CD4-positive, alpha-beta T cell treated with Interleukin-15 for 4 hours (primary cell): ENCODE measurements at places on chromosomes 7 and 10.

DNA sequence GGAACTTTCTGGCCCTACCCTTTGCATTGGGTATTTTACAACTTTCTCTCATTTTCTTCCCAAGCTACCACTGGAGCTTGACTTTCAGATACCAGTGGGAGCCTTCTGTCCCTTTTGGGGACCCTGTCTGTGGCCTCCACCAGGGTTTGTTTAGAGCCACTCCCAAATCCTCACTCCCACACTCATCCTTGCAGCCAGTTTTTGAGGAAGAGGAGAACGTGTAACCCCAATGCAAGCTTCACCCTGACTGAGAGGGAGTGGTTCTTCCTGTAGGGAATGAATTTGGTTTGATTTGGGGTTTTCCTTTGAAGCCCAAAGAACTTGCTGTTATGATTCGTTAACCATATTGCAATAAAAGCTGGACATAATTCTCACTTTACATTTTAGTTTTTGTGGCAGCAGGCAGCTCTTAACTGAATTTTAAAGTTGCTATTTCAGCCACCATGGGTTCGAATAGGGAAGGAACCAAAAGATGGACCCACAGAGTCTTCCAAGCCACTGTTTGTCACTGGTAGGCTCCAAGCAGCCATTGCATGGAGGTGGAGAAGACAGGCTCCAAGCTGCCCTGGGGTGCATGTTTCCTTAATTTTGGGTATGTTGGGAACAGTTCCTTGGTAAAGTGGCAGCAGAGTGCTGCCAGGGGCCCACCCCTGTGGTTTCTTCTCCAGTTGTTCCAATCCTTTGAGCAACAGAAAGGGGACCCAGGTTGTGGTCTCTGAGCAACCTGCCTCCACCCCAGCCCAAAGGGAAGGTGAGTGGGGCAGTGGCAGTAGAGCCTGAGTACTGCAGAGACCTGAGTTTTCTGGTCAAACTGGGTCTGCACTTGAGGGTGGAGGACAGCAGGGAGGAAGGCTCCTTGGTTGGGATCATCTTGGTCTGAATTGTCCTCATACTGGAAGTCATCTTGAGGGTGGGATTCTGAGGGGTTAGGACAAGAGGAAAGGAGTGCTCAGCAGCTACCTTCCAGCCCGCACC is 5.1 kb downstream of the EVX1 start:
- DNase-seq = no peak

DNA sequence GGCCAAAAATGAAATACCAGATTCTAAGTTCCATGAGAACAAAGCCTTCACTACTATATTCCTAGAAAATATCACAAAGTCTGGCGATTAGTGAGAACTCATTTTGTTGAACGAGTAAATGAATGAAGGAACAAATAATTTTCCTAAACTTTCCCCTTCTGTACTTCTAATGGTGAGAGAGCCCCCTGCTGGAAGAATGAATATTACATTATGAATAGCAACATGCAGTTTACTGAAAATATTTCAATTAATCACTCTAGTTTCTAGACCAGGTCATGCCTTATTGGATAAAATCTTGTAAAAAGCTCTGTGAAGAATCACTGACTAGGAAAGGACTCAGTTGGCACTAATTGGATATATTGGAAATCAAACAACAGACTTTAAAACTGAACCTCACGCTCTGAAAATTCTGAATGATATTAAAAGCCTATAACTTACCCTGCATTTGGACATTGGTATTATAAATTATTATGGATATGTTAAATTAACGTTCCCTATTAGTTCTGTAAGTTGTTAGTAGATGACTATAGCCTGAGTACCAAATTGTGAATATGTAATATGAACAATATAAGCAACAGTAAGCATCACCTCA is 32.4 kb upstream of the MTPN start:
- DNase-seq = peak; percentile 61

- no peak for DNase-seq
These were observed 17.2 kb upstream of the TPST1 start for GRCh38 chr7:66187905-66188304.

GRCh38 chr10:113704637-113705343 is 25.1 kb downstream of the CASP7 start:
- DNase-seq = peak; percentile 28

DNA sequence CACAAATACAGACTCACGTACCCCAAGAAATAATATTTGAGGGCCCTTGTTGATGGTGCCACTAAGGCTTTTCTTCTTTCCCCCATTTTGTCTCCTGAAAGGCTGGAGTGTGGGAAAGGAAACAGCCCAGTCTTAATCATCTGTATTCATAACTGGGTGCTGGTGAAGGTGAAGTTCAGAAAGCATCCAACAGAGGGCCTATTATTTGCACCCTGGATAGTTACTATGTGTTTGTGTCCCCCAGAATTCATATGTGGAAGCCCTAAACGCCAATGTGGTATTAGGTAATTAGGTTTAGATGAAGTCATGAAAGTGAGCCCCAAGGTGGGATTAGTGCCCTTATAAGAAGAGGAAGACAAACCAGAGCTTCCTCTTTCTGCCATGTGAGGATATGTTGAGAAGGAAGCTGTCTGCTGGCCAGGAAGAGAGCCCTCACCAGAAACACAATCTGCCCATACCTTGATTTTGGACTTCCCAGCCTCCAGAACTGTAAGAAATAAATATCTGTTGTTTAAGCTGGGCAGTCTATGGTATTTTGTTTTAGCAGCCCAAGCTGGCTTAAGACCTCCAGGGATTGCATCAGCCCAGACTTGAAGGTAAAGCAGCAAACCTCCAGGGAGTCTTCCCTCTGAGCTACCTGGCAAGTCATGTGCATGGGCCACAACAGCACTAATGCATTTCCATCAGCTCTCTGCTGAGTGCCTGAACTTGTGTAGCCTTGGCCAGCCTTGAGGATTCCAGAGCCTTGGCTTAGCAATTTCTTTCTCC is 90.0 kb upstream of the ADRB1 start:
- DNase-seq = no peak

- DNase-seq = no peak
These were observed 659.6 kb downstream of the AUTS2 start for GRCh38 chr7:70257921-70258320.

GRCh38 chr7:28112883-28113540 is 67.6 kb downstream of the JAZF1 start:
- no peak for DNase-seq

DNA sequence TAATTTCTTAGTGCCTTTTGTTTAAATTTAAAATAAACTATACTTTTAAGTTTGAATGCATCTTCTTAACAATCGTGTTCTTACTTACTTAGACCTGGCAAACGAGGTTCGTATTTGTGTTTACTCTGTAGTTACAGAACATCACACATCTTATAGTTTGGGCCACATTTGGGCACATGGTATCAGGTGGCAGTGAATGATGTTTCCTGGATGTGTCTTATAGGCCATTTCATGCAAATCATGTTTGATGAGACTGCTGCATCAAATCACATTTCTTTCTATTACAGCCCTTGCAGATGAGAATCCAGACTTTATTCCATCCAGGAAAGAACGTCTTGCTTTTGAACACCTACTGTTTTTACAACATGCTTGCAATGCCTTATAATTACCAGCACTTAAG is 78.5 kb downstream of the RBM33 start:
- no peak for DNase-seq

- DNase-seq = no peak
These were observed 21.7 kb upstream of the AGFG2 start for GRCh38 chr7:100517305-100517704.

DNA sequence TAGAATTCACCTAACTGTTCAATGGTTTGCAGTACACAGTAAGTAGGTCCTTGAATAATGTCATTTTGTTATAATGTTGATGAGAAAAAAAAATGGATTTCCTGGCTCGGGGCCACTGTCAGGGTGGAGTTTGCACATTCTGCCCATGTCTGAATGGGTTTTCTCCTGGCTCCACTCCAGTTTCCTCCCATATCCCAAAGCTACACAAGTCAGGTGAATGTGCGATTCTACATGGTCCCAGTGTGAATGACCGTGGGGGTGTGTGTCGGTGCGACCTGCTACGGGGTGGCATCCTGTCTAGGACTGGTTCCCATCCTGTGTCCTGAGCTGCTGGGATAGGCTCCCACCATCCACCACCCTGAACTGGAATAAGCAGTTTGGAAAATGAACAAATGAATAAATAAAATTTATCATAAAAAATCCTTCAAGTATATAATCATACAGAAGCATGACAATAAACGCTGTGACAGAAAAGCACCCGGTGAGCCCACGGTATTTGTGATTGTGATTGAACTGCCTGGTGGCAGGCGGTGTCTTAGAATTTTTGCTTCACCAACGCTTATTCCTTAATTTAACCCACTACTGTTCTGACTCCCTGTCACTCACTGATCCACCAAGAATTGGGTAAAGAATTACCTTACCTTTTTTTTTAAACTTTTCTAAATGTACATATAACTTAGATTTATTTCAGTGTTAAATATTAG is 114.1 kb downstream of the ICA1 start:
- no peak for DNase-seq

DNA sequence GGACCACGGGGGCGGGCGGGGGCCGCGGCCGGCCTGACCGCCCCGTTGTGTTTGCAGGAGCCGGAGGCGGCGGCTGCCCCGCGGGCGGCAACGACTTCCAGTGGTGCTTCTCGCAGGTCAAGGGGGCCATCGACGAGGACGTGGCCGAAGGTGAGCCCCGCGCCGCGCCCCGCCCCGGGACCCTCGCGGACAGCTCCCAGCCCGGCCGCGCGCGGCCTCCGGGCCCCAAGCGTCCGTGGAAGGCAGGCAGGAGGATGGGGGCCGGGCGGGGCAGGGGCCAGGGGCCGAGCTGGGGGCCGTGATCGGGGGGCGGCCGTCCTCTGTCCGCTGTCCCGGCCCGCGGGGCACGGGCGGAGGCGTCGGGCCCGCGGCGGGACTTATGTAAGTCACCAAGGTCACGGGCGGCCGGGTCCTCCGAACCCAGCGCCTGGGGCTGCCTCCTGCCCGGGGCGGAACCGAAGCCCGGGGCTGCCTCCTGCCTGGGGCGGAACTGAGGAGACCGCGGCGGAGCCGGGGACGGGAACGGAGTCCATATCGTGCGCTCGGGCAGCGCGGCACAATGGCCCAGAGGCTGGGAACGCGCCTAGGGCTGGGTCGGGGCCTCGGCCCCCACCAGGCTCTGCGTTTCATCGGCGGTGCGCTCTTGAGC is 497 bp downstream of the PPP2R2D start:
- peak; percentile 39 for DNase-seq

GRCh38 chr10:49139846-49140195 is 6.0 kb upstream of the FAM170B start:
- DNase-seq = no peak

DNA sequence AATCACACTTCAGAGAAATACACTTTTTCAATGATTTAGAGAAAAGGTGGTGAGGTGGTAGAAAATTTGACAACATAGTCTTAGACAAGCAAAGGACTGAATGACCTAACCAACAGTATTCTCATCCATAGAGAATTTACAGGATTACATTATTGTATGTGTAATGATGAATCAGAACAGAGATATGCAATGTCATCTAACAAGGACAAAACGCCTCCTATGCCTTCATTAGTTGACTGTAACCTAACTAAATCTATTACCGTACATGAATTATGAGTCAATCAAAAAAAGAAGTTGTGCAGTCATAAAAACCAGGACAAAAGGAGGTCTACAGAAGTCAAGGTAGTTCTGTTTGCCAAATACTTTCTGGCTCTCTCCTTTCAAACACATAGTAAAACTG is 66.5 kb downstream of the RAB11FIP2 start:
- no peak for DNase-seq

DNA sequence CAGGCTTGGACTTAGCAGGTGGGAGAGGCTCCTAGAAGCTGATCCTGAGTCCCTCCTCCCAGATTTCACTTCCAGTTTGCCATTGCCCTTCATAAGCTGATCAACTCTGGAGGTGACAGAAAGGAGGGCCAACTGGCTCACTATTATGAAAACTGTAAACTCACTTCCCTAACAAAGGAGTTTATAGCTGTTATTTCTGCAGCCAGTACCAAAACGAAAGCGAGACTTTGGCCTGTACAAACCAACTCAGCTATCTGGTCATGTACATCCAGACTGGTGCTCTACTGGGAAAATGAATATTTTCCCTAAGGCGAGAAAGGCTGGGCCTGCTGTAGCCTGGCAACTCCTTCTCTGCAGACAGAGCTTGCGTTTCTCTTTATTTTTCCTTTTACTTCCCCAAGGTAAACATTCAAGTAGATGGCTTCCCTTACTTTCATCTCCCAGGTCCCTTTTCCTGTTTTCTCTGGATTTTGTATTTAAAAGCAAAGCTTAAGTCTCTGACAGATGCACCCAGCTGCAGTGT is 54.7 kb downstream of the GALNT17 start:
- no peak for DNase-seq

GRCh38 chr7:157279741-157280215 is 57.0 kb upstream of the DNAJB6 start:
- DNase-seq = no peak

GRCh38 chr10:92787557-92788152 is 60.7 kb upstream of the EXOC6 start:
- no peak for DNase-seq

DNA sequence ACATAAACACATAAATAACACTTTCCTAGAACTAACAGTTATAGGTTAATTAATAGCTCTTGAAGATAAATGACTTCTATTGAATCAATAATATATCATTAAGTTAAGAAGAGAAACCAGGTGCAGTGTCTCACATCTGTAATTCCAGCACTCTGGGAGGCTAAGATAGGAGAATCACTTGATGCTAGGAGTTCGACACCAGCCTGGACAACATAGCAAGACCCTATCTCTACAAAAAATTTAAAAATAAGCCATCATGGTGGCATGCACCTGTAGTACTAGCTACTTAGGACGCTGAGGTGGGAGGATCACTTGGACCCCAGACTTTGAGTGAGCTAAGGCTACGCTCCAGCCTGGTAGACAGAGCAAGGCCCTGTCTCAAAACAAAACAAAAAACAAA is 38.8 kb downstream of the AKR1D1 start:
- no peak for DNase-seq

DNA sequence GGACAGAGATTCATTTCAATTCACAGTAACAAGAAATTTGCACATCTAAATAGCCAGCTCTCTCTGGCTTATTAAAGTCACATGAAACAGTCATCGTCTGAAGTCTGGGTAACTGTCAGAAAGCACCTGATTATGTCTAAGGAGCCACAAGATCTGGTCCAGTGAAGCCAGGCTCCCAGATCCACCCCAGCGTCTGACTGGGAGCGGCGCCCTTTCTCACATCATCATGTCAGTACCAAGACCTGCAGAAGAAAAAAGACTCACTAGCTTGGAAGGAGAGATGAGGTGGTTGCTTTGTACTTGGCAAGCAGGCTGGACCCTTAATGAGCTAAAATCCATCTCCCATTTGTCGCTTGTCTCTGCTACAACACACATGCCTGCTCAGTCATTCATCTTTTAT is 58.4 kb downstream of the VOPP1 start:
- DNase-seq = no peak

- no peak for DNase-seq
These were observed 10.1 kb downstream of the NUDT1 start for GRCh38 chr7:2251841-2252771.
